ENCODE measurements at places on chromosomes 1 and 21.

- no peak for DNase-seq
Measured at GRCh38 chr1:169563019-169563615, 23.2 kb downstream of the F5 start.

- no peak for DNase-seq
Measured at GRCh38 chr1:37890378-37891014, 31.1 kb upstream of the MTF1 start.

DNA sequence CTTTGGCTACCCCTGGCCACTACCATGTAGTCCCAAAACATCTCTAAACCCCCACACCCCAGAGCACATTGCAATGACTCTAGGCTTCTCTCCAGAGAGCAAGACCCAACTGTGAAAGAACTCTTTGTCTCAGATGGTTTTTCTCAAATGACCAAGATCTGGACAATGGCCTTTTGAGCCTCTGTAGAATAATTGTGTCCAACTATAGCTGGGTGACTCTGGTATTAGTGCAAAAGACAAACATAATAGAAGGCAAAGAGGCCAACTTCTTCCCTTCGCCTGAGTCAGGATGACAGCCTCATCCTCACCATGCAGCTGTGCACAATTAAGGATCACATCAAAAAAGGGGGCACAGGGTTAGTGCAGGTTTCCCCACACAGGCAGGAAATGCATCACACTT lies 139.6 kb downstream of the BRINP2 start:
- DNase-seq, result peak; percentile 52

DNA sequence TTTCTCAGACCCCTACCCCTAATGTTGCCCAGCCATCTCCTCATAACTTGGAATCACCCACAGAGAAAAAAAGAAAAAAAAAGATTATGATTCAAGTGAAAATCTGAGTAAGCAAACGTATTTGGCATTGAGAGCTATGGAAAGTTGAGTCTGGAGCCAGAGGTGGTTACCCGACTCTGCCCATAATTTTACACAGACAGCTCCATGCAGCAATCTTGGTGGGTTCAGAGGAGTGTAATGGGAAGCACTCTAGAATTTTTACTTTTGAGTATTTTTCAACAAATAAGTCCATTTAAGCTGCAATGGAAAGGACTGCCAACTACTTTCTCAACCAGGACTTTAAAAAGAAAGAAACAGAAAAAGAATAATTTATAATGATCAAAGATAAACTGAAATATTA lies 62.7 kb downstream of the ZC3H11B start:
- no peak for DNase-seq

- no peak for DNase-seq
Measured at GRCh38 chr1:170149241-170149640, 3.5 kb downstream of the NTMT2 start.
